ENCODE measurements at places on chromosomes 6 and 20.

- no peaks in the 10 kb centered on the region for H3K36me3 ChIP-seq
- H3K4me1 ChIP-seq = peaks cover 22% of the 10 kb centered on the region
- H3K4me3 ChIP-seq = no peak overlapping the region
- DNase-seq = no peak
Observed at GRCh38 chr6:119312441-119312840, 37.1 kb downstream of the MAN1A1 start.

DNA sequence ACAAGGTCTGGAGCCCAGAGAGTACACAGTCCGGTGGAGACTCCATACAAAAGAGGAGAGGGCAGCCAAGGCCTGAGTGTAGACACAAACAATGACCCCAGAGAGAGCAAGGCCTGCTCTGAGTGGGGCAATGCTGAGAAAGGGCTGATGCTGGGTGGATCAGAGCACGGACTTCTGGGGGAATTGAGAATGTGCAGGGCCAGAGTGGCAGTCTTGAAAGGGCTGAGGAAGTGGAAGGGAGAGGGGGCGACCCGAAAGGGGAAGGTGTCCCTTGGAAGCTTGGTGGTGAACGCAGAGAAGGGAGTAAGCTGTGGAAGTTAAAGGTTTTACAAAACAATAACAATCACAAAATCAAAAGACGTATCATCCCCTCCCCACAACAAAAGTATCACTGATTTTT, 12.0 kb upstream of the GRM4 start:
- H3K4me3 ChIP-seq = no peak overlapping the region
- peaks cover 4% of the 10 kb centered on the region for H3K4me1 ChIP-seq
- no peaks in the 10 kb centered on the region for H3K36me3 ChIP-seq
- H3K27me3 ChIP-seq = peaks cover 8% of the 10 kb centered on the region

DNA sequence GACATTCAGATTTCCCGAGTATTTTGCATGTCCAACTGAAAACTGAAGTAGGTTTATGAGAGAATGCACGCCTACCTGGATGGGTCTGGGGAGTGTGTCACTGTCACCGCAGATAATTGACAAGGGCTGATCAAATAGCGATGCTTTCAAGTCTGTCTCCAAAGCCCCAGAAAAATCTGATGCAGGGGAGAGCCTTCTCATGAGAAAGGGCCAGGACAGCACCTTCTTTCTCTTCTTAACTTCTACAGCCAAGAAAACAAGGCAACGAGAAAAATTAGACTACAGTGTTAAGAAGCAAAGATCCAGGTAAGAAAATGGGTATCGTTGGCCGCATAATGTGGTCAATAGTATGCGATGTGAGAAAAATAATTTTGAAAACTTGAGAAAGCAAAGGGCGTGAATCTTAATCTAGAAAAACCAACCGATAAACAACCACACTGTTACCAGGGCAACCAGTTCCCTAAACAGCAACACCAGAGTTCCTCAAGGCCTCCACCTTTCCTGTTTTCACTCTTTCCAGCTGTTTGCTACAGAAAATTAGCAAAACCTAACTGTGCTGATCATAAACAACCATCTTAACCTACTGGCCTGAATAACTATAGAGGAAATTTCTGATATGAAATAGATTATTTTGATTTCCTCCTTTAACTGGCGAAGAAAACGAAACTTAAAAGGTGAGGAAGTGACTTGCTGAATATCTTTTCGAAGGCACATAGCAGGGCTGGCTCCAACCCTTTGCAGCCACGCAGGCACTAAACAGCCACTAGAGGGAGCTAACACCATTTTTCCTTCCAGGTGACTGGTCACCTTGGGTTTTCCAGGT, 2.6 kb downstream of the TAGAP start:
- peaks cover 16% of the 10 kb centered on the region for H3K4me1 ChIP-seq
- no peak for DNase-seq
- peak overlapping the region; percentile 49 for H3K4me3 ChIP-seq
- H3K27ac ChIP-seq = no peak overlapping the region
- H3K27me3 ChIP-seq = no peaks in the 10 kb centered on the region

GRCh38 chr6:18601516-18602020, 214.4 kb downstream of the RNF144B start:
- no peaks in the 10 kb centered on the region for H3K27me3 ChIP-seq
- DNase-seq = no peak
- no peak overlapping the region for H3K27ac ChIP-seq

GRCh38 chr20:56537997-56538396, 5.0 kb downstream of the FAM209B start:
- no peak overlapping the region for H3K27ac ChIP-seq
- H3K4me3 ChIP-seq = no peak overlapping the region
- no peaks in the 10 kb centered on the region for H3K4me1 ChIP-seq
- H3K27me3 ChIP-seq = no peaks in the 10 kb centered on the region

DNA sequence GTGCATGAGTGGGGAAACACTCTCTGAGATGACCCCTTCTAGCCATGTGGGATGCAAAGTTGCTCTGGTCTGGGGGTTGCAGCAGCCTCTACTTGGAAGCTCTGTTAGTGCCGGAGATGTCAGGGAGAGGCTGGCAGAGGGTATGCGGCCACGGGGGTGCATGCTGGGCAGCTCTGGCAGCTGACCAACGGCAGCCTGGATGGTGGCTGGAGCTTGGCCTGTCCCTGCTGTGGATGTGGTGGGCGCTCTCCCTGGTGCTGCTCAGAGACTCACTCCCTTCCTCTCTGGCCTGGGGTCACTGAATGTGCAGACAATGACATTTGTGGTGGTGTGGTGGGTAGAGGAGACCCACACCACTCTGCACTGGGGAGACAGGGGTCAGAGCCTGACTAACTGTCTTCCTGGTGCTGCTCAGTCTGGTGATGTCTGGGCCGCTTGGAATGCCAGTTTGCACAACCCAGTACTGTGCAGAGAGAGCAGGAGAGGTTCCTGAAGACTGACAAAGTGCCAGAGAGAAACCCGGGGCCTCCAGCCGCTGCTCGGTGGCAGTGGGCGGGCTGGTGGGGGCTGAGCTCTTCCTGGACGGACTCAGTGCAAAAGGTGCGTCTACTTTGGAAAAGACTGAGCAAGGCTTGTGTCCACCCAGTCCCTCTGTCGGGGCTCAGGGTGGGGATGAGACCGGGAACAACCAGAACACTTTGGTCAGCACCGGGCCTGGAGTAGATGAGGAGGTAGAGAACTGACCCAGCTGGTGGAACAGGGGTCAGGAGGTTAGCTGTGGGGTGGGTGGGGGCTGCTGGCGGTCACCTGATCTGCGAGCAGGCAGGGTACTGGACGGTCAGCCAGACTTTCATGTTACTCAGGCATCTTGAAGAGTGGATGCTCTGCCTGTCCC, 2.7 kb downstream of the MYT1 start:
- H3K4me1 ChIP-seq = no peaks in the 10 kb centered on the region
- H3K27ac ChIP-seq = no peak overlapping the region
- H3K36me3 ChIP-seq = no peaks in the 10 kb centered on the region
- H3K4me3 ChIP-seq = no peak overlapping the region

- H3K27ac ChIP-seq = peak overlapping the region; percentile 81
- H3K4me1 ChIP-seq = peaks cover 39% of the 10 kb centered on the region
- H3K36me3 ChIP-seq = peaks cover 22% of the 10 kb centered on the region
- no peak for DNase-seq
- peak overlapping the region; percentile 4 for H3K4me3 ChIP-seq
Observed at GRCh38 chr20:38766071-38766470, 17.8 kb downstream of the ACTR5 start.
